ENCODE measurements at places on chromosomes 6 and 20. TPM values are rescaled to one million over a fixed set of nuclear protein-coding genes. Genes with fewer than 3 reads are reported as not detected.

ADGB gene
- not detected for total RNA-seq

TBXT gene
- total RNA-seq = 0.25 TPM

LRRC73 gene
- 0.26 TPM for total RNA-seq

HLA-DOA gene
- total RNA-seq = 23.7 TPM

COX4I2 gene
- total RNA-seq = not detected

CNR1 gene
- 3.1 TPM for total RNA-seq

MYLK4 gene
- 0.13 TPM for total RNA-seq

GPX5 gene
- total RNA-seq = not detected

GRCh38 chr6:163460307-163460782 lies 45.8 kb downstream of the QKI start:
- no peak for DNase-seq

DNA sequence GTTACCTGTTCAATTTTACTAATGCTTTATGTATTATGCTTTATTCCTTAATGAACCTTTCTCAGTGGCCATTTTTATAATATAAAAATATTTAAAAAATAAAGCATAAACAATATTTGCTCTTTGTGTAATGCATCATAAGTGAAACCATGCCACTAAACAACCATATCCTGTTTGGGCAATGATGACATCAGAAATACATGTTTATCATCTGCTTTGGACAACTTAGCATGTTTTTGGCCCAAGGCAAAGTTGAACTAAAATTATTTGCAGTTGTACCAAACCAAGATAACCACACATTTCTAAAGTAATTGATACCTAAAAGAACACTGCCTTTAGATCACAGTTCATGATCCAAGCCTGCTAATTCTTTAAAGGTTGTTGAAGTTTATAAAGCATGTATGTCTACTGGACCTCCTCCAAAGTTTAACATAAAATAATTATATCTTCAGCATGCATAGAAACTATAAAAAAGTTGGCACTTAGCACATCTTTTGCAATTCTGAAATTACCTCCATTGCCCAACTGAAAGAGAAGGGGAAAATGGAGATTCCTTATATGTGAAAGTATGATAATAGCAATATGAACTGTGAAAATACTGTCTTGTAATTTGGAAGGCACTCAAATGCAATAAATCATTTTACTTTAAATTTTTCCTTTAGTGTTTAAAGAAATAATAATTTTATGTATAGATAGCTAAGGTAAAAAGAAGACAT lies 325.6 kb upstream of the RUNX2 start:
- DNase-seq = no peak

DNA sequence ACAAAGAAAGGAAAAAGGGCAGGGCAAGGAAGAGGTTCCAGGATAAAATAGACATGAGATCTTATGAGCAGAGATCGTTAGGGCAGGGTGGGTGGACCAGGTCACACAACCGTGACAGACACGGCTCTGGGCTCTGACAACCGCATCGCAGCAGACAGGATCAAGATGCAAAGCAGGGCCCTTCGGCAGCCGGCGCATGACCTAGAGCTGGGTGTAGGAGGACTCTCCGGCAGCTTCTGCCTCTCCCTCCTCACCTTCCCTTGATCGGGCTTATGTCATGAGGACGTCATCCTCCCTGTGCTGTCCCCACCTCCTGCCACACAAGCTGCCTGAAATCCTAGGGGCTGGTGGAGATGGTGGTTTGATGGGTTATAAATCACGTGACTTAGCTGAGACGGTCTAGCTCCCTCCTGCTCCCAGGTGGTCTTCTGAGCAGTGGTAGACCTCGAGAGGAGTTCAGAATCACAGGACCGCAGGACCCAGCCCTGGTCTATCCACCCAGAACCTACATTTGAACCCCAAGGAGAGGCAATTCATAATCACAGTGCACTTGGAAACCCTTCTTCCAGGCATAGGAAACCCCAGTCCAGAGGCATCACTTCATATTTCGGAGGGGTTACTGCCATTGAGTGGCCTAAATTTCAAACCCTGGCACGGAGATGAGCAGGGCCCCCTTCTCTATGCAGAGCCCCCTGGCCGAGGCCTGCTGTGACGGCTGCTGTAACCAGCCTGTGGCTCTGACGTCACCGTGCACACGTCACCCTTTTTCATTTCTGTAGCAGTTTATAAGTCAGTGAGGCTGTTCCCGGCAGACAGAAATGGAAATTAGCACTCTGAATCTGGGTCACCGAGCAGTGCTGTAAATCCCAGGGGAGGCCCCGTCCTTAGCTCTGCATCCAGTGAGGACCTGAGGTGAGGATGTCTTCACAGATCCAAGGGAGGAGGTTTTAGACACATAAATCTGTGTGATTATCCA lies 8.7 kb upstream of the CCR6 start:
- no peak for DNase-seq

- DNase-seq = no peak
Measured at GRCh38 chr20:46213946-46214823, 94.1 kb downstream of the CDH22 start.

DNA sequence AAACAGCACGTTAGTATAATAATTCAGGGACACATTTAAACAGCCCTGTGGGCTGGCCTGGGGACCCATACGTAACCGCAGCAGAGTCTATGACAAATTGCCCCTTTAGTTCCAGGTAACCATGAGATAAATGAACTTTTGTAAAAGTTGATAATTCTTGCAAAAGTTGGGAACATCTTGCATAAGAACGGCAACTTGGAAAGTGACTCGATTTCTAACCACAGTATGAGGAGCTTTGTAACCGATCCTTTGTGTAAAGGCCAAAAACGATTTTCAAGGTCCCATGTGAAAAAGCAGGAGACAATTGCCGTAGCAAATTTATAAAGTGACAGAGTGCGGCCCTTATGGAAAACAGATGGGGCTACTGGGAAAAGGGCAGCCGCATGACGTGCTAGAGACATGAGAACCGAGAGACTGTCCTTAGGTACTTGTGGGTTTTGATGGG lies 81.6 kb downstream of the PSMG4 start:
- no peak for DNase-seq

GRCh38 chr6:16831136-16831535 lies 69.9 kb upstream of the ATXN1 start:
- DNase-seq = no peak

DNA sequence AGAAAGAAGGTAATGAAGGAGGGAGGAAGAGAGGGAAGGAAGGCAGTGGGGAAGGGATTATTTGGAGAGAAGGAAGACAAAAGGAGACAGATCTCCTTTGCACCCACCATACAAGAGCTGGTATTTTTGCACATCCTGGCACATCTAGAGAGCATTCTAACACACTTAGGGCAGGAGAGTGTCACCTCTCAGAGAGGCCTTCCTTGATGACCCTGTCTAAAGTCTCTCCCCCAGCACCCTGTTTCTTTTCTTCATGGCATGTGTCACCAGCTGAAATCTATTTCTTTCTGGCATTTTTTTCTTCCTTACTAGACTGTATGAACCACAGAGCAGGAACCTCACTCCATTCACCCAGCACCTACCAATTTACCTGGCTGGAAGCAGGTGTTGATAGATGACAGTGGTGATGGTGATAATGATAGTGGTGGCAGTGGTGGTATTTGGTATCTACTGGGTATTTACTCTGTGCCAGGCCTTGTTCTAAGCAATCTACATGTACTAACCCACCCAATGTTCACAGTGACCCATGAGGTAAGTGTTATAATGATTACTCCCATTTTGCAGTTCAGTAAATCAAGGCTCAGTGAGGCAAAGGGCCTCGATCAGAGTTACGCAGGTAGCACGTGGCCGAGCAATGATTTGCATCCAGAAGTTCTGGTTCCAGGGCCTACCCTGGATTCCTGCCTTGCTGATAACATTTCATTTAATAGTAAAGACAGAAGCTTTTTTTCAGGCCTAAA lies 131.8 kb downstream of the NFATC2 start:
- no peak for DNase-seq

DNA sequence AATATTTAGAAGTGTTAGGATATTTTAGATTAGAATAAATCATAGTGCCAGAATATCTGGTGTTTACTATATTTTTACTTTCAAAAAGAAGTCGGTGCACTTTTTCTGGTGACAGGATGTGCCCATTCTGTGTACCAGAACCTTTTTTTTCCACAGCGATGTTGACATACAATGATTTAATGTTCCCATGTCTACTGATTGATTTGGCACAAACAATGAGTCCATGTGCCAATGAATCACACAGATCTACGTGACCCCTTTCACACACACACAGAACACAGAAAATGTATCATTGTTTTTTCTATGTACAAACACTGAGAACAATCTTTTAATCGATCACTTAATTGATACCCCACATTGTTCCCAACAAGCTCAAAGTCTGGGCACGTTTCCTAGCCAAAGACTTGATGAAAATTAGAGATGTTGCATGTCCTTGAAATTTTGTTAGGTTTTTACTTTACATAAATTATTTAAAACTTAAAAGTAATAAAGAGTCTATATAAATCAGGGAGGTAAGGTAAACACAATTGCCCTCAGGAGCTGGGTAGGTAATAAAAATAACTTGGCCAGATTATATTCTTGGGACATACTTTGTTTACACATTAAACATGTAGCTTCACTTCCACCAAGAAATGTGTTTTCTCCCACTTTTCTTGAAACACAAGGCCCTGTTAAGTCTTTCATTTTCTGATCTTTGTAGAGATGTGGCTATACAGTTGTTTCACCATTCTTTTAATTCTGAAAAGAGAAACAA lies 36.4 kb upstream of the SOX4 start:
- DNase-seq = no peak

DNA sequence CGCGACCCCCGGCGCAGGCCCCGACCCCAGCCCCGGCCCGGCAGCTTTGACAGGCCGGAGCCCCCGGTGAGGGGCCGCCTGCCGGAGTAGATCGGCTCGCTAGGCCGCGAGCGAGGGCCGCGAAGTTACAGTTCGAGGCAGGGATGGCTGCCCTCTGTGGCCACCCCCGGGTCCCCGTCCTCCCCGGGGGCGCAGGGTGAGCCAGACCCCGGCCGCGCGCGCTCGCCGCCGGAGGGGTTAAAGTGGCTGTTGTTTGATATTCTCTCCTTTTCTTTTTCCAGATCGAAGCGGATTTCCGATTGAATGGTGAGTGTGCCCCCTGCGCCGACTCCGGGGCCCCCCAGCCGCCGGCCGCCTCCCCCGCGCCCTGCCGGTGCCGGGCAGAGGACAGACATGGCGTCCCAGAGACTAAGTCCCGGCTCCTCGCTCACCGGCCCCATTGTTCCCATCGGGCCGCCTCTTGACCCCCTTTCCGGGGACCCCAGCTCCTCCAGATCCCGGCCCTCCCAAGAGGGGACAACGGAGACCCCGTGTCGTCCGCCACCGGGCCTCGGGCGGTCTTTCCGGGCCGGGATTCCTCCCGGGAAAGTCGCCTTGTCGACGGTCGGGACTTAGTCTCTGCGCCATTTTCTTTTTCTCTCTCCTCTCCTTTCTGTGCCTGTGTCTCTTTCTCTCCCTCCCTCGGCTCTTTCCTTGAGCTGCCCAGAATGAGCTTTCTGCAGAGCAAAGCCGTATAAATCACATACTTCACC lies 704 bp downstream of the TOP1 start:
- no peak for DNase-seq

GRCh38 chr6:24274441-24275083 lies 83.3 kb downstream of the DCDC2 start:
- DNase-seq = no peak

- DNase-seq = no peak
Measured at GRCh38 chr6:149380523-149380922, 19.5 kb upstream of the SUMO4 start.

DNA sequence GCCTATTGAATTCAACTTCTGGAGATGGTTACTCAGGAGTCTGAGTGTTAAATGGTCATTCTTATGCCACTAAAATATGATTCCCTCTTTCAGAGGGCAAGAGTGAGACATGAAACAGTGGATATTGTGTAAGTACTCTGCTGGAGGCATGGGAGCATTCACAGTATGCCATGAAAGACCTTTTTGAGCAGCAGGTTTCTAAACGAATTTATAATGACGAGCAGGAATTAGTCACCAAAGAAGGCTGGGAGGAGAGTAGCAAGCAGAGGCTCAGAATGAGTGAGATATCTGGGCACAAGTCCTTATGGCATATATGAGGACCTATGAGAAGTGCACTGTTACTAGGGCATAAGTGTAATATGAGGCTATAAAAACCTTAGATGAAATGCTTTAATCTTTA lies 10.9 kb upstream of the MYB start:
- no peak for DNase-seq

- no peak for DNase-seq
Measured at GRCh38 chr6:68326762-68327161, 308.3 kb upstream of the ADGRB3 start.

GRCh38 chr20:37867289-37868195 lies 35.4 kb upstream of the VSTM2L start:
- no peak for DNase-seq

DNA sequence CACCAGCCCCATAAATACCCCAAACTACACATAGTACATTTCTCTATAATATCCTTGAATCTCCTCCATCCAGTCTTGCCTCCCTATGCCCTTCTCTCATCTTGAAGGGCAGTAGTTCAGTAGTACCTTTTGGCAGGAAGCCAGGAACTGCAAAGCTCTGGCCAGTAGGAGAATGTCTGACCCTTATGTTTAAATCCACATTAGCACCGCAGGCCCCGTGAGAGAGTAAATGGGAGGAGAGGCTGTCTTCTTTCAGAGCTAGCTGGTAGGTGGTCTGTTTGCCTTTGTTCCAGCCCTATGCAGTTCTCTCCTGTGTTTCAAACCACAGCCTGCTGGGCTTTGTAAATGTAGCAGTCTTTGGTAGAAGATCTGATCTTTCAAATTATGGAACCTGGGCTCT lies 690.7 kb downstream of the DOK5 start:
- peak; percentile 47 for DNase-seq

- no peak for DNase-seq
Measured at GRCh38 chr6:79544299-79544927, 7.2 kb upstream of the LCA5 start.

GRCh38 chr6:154824076-154824475 lies 90.9 kb downstream of the SCAF8 start:
- no peak for DNase-seq

DNA sequence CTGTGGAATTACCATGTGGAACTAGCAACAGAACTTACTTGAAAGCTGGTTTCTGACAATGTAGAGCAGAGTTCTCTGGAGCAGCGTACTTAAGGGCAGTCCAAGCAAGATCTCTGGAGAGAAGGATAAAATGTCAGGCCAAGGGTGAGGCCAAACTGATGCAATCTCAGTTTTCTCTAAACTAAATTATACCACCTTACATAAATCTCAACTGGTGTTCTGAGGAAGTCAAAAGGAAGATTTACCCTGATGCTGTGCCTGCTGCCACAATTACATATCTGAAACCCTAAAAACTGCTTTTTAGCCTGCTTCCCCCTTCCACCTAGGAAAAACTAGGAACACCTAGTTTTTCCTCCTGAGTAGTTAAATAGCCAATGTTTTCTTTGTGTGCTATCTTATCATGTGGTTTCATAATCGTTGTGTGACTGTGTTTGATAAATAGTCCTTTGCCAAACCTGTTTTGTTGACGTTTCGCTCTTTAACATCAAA lies 28.1 kb downstream of the NCOA7 start:
- no peak for DNase-seq

DNA sequence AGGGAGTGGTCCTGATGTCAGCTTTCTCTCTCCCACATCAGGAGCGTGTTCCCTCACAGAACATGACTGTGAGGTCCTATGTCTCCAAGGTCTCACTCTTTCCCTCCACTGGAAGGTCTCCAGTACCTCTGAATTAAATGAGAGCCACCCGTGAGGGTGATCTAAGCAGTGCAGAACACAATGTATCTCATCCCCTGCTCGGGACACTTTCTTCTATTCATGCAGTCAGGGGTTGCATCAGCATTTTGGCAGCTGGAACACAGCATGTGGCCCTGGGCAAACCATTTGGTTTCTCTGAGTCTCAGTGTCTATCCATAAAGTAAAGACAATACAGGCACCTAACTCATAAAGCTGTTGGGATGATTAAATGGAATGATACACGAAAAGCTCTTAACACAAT lies 34.2 kb downstream of the MAFB start:
- no peak for DNase-seq

All from H1 (cell line).